DMS53 (cell line): ENCODE measurements at places on chromosomes 1 and 21.

GRCh38 chr1:172585861-172586260, 52.9 kb downstream of the SUCO start:
- no peak for DNase-seq

- no peak for DNase-seq
Observed at GRCh38 chr1:94611681-94612475, 70.3 kb upstream of the F3 start.

DNA sequence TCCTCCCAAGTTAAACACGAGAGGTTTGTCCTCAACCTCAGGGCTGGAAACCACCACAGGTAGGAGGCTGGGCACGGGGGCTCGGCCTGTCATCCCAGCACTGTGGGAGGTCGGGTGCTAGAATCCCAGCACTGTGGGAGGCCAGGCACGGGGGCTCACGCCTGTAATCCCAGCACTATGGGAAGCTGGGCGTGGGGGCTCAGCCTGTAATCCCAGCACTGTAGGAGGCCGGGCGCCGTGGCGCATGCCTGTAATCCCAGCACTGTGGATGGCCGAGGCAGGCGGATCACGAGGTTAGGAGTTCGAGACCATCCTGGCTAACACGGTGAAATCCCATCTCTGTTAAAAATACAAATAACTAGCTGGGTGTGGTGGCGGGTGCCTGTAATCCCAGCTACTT, 6.7 kb upstream of the CDK11A start:
- DNase-seq = no peak

DNA sequence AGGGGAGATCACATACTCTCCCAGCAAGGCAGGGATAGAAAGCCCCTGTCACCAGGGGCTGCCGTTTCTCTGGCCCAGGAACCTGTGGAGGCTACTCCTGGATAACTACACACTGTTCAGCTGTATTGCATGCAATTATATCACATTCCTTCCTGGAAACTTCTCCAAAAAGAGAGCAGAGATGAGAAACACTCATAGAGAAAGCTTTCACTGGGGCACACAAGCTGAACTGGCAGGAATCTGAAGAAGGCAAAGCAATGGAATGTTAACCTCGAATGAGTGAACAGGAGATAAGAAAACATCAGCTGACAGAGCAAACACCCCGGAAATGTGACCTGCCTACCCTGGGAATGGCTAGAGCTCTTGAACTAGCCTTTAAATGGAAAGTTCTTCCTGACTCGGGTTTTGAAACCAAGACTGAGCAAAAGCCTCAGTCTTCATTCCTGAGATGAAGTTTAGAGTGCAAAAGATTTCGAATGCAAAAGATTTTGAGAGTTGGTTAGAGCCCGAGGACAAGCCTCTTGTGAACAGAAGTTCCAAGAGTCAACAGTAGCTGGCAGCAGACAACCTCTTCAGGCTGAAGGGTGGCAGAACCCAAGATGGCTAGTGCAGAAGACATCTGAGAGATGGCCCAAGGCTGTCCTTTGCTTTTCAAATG, 32.3 kb downstream of the CCN1 start:
- peak; percentile 68 for DNase-seq

DNA sequence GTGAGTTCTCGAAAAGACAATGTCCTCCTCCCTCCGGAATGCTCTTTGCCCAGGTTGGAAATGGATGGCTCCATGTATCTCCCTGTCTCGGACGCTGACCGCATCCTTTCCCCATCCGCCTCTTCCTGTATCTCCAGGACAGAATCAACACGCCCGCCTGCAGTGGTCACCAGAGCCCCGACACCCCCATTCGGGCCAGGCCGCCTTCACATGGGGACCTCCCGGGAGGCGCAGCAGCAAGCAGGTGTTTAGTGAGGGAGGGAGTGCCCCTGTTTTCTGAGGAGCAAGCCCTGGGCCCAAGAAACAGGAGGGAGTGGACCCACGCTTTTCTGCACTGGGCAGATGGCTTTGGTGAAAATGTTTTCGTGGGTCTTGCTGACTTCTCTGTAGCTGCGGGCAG, 83.5 kb upstream of the TTC34 start:
- no peak for DNase-seq

- DNase-seq = peak; percentile 24
Observed at GRCh38 chr1:117128323-117129079, 7.0 kb upstream of the TRIM45 start.

DNA sequence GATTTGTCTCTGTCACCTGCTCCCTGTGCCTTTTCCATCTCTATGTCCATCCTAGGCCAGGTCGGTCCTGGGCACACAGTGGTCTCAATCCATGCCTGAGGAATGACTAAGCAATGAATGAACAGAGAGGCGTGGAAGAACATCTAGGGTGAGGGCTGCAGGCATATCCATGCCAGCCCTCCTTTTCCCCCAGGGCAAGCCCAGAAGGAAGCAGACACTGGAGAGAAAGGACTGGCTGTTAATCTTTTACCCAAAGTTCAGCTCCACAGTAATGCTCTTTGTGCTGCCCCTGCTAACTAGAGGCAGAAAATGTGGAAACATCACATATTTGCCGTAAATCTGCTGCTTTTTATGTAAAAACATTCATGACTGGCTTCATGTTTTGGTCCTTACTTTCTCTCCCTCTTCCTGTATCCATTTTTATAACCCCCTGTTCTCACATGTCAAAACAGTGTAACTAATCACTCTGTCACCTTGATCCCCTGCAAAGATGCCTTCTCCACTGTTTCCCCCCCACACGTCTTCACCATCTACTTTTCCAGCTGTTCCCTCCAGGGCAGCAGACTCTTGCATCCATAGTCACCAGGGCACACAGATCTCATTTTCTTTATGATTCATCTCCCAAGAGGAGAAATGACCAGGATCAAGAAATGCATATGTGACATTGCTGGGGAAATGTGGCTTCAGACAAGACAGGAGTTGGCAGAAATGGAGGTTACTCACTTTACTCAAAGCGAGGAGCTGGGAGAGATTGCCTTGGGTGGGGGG, 166.4 kb upstream of the PROX1 start:
- no peak for DNase-seq

- no peak for DNase-seq
Observed at GRCh38 chr1:55696891-55697290, 481.7 kb upstream of the USP24 start.

DNA sequence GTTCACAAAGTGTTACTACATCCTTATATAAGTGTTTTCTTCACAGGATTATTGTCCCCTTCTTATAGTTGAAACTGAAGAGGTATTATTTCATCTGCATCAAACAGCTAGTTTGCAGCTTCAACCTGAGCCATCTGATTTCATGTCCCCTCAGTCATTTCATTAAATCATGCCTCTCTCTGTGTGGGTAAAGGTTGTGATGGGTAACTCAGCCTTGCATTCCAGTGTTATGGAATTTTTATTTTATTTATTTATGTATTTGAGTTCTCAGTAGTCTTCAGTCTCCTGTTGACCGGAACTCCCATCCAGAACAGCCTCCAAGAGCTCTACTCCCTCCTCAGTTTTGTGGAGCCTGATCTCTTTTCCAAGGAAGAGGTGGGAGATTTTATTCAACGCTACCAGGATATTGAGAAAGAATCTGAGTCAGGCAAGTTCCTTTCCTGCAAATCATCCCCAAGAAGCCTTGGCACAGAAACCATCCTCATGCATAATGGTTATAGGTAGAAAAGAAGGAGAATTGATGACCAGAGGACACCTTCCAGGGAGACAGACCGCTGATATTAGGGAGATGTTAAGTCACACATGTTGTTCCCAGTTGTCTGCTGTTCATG, 21.8 kb downstream of the CHD1L start:
- DNase-seq = no peak

GRCh38 chr1:2632561-2633361, at the start of gene MMEL1:
TSS of gene MMEL1 (minus strand) at chr1:2633016. CDS start at chr1:2629484, 3,532 bp downstream.
- no peak for DNase-seq

GRCh38 chr1:192809307-192810252, 741 bp downstream of the RGS2 start:
- DNase-seq = peak; percentile 73

- no peak for DNase-seq
Observed at GRCh38 chr1:160467576-160467975, 55.5 kb downstream of the SLAMF6 start.

DNA sequence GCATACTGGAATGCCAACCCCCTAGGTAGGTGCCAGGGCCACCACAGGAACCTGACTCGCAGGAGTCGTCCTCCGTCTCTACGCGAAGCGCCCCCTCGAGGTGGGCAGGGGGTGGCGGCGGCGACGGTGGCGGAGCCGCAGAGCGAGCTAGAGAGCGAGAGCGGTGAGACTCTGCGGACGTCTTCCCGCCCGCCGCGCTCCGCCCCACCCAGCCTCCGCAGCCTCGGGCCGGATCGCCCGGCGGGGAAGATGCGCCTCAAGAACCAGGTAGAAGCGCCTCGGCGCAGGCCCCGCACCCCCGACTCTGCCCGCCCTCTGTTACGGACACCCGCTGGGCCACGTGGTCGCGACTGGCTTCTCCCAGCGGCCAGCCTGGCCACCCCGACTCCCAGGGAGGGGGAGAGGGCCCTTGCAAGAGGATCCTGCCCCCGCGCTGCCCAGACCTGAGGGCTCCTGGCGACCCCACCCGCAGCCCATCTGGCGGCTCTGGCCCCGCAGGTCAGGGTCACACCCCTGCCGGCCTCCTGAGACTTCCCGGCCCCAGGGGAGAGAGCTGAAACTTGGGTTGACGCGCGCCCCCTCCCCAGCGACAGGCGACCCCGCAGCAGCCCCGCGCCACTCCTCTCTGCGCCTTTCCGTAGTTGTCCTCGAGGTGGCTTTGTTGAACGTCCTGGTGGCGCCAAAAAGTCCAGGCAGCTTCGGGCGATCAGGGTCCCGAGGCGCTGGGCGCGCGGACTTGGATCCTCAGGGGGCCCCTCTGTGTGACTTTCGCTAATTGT, 24.4 kb upstream of the AGBL4 start:
- DNase-seq = peak; percentile 93

GRCh38 chr1:81513796-81514354, 286.9 kb upstream of the ADGRL2 start:
- DNase-seq = no peak

- peak; percentile 87 for DNase-seq
Observed at GRCh38 chr1:76901158-76901767, 34.0 kb downstream of the ST6GALNAC5 start.

DNA sequence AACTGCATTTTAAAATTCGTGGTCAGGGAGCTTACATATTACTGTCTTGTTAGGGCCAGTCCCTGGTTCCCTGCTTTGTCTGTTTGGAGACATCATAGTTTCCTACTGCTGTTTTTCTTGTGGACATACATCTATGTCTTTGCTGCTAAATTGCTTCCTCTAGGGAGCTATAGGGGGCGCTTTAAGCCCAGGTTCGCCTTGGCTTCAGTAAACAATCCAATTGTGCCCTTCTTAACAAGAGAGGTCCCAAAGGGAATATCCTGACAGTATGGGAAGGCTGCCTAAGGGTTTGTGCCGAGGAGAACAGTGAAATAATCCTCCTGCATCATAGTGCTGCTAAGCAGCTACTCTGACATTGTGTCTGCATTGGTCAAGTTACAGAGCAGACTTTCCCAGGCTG, 112.5 kb downstream of the USH2A start:
- DNase-seq = peak; percentile 82

DNA sequence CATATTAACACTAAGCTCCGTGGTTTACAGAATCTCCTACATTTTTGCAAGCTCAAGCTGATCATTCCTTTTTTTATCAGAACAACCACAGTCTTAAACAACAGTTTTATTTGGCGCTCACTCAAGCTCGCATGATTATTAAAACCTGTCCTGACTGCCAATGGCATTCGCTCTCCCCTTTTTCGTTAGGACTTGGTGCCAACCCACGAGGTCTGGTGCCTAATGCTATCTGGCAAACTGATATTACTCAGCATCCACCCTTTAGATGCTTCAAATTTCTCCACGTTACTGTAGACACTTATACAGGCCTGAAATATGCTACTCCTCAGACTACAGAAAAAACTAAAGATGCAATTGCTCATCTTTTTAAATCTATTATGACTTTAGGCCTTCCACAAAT, 23.0 kb upstream of the ITLN1 start:
- no peak for DNase-seq

GRCh38 chr1:27605796-27606707, 2.1 kb upstream of the AHDC1 start:
- peak; percentile 78 for DNase-seq

DNA sequence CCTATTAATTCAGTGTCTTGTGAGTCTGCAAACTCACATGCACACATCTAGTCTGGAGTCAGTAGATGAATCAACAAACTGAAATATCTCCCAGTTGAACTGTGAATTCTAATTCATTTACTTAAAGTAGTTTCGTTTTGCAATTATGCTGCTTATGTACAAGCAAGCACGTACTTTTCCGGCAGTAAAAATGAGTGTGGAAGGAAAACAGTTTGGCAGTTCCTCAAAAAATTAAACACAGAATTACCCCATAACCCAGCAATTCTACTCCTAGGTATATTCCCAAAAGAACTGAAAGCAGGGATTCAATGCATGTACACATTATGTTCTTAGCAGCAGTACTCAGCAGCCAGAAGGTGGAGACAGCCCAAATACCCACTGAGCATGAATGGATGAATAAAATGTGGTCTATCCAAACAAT, 49.3 kb downstream of the GNB1 start:
- no peak for DNase-seq

- no peak for DNase-seq
Observed at GRCh38 chr21:44089001-44089911, 17.9 kb upstream of the PWP2 start.

DNA sequence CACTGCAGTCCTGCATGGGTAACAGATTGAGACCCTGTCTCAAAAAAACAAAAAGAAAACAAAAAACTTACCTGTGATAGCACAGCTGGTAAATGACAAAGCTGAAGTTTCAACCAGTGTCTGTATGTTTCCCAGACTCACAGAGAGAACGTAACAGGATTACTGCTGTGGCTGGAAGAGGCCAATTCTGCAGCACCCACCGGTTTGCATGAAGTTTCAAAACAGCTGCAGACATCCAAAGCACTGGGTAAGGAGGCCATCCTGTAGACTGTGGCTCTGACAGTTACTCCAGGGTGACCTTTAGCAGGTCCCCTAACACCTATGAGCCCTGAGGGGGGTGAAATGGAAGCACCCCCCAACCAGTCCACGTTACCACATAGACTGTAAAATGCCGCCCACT, 7.5 kb downstream of the ID3 start:
- no peak for DNase-seq

- peak; percentile 1 for DNase-seq
Observed at GRCh38 chr21:28632755-28633408, 359.8 kb downstream of the LTN1 start.

DNA sequence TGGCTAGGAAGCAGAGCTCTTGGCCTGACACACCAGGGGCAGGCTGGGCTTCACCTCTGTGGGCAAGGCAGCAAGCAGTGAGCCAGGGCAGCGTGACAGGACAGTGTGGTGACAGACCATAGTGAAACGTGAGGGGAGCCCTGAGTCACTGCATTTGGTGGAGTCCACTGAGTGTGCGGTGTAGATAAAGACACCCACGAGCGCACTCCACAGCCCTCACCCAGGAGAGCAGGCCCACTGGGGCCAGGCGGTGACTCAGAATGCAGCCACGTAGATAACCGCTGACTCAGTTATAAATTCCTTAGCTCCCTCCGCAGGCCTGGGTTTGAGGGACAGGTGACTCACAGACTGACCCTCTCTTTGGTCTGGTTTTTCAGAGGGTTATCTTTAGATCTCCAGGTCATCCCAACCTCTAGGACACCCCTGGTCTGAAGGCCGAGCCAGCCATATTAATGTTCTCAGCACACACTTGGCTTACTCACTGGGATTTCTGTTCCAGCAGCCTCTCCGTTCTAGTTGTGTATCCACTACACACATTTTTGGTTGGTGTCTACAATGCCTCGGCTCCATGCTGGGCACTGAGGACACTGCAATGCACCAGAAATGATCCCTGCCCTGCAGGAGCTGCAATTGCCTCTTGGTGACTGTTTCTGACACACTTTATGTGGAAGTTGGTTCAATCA, 90.2 kb upstream of the TSPAN2 start:
- DNase-seq = no peak
